ENCODE measurements at places on chromosomes 3 and 15.

GRCh38 chr3:20056725-20057611 lies 16.7 kb downstream of the KAT2B start:
- no peak for DNase-seq

DNA sequence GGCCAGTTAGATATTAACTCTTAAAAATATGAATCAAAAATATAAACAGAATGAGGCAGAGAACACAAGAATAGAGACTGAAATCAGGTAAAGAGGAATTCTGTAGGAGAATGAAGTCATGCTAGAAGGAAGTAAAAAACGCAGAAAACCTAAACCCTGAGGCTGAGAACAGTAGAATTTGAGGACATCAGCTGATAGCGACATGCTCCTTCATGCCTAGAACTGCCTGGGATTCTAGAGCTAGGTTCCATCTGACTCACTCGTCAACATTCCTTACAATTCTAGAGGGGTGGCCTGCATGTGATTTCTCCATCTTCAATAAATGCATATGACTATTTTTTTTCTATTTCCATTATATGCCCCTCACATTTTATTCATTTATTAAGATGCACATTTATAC lies 343.0 kb downstream of the ROBO1 start:
- DNase-seq, result no peak

DNA sequence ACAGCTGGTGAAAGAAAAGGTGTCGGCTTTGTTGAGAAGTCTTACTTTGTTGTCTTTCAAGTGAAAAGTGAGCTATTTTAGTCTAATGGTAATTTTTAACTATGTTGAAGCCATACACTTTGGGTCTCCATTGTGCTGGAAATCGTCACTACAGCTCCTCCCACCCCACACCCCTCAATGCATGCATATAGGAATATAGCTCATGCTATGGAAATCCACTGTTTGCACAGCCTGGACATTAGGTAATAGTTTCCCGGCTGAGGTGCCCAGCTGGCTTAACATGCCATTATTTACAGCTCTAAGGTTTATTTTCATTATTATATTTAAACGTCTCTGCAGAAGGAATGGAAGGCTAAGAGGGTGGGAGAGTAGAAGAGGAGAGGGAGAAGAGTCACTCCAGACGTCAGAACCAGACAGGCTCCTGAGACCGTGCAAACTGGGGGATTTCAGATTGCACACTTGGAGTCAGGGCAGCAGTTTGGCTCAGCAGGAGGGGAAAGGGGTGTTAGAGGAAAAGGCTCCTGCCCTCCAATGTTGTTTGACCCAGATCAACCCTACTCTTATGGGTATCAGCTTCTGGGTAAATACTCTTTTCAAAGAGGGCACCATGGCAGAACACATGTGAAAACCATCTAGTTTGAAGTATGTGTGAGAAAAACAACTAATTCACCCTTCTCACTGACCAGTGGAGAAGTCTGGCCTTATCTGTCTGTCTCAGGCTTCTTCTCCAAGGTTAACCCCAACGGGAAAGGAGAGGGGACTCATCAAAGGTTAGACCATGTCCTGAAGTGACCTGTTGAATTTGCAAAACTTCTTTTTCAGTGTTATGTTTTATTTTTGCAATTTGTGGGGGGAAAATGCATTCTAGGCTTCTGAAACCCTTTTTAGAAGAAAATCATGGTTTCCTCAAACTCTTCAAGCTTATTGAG lies 218.7 kb upstream of the CTDSPL start:
- DNase-seq, result no peak

- DNase-seq, result no peak
These were observed 52.4 kb upstream of the SELENOK start for GRCh38 chr3:53944028-53944427.

DNA sequence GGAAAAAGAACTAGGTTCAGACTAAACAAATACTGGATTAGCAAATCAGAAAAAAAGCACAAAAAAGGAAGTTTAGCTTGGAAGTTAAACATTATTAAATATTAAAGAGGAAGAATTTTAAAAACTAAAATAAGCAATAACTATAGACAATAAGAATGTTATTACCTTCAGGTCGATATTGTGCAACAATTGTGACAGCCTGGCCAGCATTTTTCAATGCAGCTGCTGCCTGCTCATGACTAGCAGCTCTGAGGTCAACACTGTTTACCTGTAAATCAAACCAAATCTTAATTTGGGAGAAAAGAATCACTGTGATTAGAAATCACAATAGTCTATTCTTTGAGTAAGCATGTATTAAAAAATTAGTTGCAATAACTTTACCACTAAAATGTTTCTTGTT lies 75.1 kb upstream of the MELTF start:
- no peak for DNase-seq

DNA sequence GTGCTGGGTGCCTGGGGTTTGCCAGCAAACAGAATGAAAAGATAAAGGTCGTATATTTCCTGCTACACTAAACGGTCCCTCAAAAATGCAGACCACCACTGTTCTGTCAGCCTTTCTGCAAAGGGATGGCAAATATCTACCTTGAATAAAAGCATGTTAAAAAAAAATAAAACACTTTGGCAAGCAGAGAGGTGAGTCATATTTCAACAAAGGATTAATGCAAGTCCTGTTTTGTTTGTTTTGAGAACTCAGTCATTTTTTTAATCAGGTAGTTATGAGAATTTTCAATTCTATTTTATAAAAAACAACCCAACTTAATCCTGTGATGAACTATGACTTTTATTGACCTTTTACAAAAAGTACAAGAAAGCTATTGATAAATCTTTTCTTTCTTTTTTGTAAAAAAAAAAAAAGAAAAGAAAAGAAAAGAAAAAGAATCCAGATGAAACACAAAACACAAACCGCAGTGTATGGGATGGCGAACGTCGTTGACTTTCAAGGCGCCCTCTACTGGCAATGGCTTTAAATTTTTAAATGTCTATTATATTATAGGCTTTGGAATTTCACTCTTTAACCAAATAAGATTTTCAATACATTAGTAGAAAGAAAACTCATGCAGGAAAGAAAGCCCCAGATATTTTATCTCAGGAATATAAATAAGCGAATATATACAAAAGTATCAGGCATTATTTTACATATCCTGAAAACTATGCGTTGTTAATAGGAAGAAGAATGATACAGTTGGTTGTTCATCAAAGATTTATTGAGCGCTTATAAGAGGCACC lies 87.8 kb downstream of the NCEH1 start:
- peak; percentile 18 for DNase-seq

- DNase-seq, result no peak
These were observed 322.8 kb downstream of the UACA start for GRCh38 chr15:70440416-70441138.
